ENCODE measurements at places on chromosomes 1 and 21.

- DNase-seq: no peak
Observed at GRCh38 chr1:93446837-93447451, 974 bp upstream of the FNBP1L start.

DNA sequence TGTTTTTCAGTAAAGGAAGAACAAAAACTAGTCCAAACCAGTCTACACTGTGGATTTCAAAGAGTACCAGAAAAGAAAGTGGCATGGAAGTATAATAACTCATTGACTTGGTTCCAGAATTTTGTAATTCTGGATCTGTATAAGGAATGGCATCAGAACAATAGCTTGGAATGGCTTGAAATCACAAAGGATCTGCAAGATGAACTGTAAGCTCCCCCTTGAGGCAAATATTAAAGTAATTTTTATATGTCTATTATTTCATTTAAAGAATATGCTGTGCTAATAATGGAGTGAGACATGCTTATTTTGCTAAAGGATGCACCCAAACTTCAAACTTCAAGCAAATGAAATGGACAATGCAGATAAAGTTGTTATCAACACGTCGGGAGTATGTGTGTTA is 21.3 kb downstream of the CHODL start:
- no peak for DNase-seq

- DNase-seq: peak; percentile 51
Observed at GRCh38 chr21:25708467-25709065, 26.1 kb downstream of the ATP5PF start.

GRCh38 chr1:204149635-204150565 is 1.9 kb downstream of the ETNK2 start:
- no peak for DNase-seq

- DNase-seq: peak; percentile 84
Observed at GRCh38 chr1:8348777-8349472, 31.0 kb downstream of the SLC45A1 start.

DNA sequence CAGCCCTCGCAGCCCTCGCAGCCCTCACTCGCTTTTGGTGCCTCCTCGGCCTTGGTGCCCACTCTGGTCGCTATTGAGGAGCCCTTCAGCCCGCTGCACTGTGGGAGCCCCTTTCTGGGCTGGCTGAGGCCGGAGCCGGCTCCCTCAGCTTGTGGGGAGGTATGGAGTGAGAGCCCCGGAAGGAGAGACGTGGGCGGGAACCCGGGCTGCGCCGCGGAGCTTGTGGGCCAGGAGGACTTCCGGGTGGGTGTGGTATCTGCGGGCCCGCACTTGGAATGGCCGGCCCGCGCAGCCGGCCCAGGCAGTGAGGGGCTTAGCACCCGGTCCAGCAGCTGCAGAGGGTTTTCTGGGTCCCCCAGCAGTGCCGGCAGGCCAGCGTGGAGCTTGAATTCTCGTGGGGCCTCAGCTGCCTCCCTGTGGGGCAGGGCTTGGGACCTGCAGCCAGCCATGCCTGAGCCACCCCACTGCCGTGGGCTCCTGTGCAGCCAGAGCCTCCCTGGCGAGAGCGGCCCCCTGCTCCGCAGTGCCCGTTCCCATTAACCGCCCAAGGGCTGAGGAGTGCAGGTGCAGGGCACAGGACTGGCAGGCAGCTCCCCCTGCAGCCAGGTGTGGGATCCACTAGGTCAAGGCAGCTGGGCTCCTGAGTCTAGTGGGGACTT is 9.9 kb upstream of the CFHR2 start:
- no peak for DNase-seq

GRCh38 chr1:41153750-41154274 is 88.3 kb downstream of the SCMH1 start:
- no peak for DNase-seq

- no peak for DNase-seq
Observed at GRCh38 chr1:64421377-64421776, 48.6 kb upstream of the CACHD1 start.

Measured in neural progenitor cell (in vitro differentiated cells).